ENCODE measurements at places on chromosomes 5 and 9.

DNA sequence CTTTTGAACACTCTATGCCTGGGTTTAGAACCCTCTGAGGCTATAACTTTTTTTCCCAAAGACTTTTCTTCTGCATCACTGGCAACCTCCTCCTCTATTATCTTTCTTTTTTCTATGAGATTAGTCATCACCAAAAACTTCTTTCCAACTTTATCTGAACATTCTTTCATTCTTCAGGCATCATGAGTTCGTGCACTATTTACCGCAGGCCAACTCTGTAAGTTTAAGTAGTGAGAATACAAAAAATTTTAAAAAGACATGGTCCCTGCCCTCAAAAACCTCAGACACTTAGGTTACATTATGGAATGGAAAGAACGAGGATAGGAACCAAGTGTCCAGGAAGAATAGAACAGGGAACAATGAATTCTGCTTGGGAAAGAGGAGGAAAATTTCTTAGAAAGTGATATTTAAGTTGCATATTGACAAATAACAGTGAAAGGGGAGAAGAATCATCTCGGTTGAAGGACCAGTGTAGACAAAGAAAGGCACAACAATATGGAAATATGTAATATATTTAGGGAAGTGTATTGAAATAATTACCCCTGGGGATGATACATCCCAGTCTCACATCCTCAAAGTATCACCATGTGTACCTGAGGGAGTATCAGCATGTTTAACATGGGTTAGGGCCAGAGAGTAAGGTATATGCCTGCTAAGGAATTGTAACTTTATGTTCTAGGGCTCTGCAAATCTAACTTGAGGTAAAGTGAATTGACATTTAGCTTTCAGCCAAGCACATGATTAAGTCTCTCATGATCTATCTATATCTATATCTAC, 196.5 kb upstream of the NREP start:
- no peak for DNase-seq

DNA sequence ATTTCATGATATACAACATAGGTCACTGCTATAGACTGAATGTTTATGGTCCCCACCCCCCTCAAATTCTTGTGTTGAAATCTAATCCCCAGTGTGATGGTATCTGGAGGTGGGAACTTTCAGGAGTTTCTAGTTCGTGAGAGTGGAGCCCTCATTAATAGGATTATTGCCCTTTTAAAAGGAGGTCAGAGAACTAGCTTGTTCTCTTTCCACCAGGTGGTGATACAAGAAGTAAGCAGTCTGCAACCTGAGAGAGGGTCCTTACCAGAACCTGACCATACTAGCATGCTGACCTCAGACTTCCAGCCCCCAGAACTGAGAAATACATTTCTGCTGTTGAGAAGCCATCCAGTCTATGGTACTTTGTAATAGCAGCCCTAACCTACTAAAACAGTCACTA, 33.3 kb downstream of the TMEM161B start:
- no peak for DNase-seq

DNA sequence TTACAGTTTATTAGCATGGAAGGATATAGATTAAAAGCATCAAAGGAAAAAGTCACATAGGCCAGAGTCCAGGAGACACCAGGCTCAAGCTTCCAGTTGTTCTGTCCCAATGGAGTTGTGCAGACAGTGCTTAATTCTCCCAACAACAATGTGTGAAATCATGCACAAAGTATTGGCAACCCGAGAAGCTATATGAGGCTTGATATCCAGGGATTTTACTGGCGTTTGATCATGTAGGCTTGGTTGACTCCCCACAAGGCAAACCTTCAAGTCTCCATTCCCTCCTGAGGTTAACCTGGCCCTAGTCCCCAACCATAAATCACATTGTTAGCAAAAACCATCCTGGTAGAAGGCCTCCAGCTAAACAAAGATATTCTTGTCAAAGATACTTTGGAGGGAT, 141.5 kb downstream of the ADAMTS19 start:
- no peak for DNase-seq

DNA sequence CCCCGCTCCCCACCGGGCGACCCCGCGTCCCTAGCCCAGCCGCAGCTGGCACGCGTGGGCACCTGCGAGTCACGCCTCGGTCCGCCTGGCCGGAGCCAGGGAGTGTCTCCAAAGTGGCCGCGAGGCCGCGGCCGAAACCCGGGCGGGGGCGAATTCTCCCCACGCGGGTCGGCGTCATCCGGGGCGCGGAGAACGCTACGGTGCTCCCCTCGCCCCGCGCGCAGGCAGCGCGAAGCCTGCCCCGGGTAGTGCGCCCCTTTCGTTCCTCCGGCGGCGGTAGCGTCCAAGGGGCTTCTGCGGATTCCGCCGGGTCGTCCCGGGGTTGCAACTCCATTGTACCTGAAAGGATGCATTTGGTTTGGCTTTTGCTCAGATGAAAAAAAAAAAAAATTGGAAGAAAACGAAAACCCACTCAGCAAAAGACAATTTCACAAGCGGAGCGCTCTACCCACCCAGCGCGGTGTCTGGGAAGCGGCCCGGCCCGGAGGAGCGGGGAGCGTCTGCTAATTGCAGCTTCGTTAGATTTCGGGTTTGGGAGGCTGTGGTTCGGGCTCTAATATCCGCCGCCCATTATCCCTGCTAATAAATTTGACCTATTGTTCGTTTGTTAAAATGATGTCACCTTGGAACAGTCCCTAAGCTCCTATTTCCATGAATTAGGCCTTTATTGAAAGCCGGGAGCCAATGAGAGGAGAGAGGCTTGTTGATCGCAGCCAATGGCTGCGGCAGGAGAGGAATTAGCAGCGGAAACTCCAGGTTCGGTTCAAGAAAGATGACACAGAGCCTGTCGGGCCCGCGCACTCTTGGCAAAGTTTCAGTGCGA, at the start of gene TLX3:
TSS of gene TLX3 (plus strand) at position 796 of the 823 bp plus-strand sequence. CDS start 118 bp downstream, outside the sequence.
- DNase-seq: no peak

DNA sequence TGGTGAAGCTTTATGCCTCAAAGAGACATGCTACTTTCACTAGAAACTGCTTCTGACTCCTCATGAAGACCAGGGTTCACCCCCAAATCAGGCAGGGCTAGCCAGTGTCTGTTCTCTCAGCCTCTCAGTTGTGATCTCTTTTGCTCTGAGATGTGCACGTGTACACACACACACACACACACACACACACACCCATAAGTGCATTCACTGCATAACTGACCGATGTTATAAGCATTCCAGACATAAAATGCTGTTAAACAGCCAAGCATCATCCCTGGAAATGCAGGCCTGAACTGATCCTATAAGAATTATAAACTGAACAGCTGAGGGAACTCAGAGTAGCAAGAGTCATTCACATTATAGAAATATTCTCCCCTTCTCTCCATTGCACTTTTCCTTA, 85.0 kb downstream of the FSTL4 start:
- no peak for DNase-seq

- no peak for DNase-seq
These were observed 88.9 kb downstream of the CYFIP2 start for GRCh38 chr5:157354800-157355199.

DNA sequence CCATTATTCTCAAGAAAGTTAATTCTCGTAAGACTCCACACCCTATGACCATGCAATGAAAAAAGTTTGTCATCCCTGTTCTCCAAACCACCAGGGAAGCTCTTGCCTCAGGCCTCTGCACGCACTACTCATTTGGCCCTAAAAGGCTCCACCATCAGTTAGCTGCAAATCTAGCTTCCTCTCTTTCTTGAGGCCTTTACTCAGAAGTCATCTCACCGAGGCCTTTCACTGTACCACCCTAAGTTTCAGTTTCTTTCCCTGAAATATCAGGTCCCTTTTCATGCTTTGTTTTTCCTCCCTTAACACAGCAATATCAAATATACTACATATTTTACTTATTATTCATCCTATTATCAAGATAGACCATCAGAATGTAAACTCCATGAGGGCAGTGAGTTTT, 39.1 kb downstream of the OXCT1 start:
- DNase-seq: no peak

GRCh38 chr5:86175224-86175623, 442.5 kb upstream of the COX7C start:
- no peak for DNase-seq

DNA sequence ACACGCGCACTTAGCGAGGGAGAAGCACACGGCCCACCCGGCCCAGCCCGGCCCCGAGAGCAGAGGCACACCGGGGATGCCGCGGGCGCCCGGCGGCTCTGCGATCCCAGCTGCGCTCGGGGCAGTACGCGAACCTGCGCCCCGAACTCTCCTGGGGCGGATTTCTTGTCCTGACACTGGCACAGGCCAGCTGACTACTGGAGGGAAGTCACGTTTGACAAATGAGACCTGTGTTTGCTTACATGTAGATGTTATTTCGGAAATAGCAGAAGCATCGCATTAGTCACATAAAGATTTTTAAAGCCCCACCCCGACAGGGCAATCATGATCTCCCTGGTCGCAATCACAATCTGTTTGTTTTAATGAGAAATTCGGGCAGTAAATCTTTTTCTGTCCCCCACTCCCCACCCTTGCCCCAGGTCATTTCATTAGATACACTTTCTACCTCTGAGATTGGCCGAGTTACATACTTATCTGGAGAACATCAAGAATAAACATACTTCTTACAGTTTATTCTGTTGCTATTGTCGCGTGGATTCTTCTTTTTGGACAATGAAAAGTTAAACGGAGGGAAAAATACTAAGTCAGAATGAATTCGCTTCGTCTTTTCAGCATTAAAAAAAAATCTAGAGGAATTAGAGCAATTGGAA, 518.9 kb downstream of the CTNND2 start:
- no peak for DNase-seq

DNA sequence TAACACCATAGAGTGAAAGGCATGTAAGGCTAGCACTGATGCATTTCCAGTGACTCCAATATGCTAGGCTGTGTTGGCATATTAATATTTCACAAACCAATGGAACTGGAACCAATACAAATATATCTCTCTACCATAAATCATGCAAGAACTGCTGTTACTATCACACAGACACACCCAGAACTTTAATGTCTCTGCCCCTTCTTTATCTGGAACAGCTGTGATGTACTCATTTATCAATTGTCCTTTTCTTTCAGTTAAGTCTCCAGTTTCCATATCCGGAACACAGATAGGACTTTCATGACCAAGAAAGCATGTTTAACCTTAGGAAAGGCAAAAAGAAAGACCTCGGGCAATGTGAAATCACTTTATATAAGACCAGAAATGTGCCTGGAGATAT, 70.3 kb downstream of the SPTLC1 start:
- DNase-seq: no peak

DNA sequence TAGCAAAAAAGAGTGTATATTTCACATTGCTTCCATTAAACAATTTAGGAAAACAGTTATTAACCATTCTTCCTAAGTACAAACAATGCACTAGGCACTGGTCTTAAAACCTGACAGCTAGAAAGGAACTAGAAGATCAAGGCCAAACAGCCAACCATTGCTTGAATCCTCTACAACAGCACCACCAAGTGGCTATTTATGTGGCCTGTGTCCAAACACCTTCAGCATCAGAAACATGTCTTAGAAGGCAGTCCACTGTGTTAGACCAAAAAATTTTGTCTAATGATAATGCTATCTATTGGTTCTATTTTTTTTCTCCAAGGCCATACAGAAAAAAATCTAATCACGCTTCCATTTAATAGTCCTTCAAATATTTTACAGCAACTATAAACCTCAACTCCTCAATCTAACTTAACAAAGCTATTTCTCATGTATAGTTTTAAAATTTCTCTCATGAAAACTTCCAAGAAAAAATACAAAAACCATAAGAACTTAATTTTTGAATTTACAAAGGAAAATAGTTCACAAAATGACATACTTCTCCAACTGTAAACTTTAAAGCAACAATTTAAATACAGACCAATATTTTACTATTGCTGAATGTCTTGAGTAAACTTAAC, 36.1 kb downstream of the CAAP1 start:
- DNase-seq: no peak

DNA sequence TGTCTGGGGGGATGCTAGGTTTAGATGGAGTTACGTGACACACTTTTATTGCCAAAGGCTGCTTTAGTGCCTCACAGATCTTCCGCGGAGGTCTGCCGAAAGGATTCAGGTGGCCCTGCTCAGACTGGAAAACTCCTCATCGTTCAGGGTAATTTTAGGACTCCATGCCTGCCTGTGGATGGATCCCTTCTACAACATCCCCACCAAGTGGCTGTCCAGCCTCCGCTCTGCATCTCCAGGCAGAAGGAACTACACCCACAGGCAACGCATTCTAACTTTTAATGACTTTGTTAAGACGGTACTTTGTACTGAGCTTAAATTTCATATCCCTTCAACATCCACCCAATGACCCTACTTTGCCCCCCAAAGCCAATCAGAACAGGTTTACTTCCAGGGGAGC, 29.4 kb downstream of the ATPSCKMT start:
- DNase-seq: no peak

GRCh38 chr9:105245029-105245890, 809 bp downstream of the SLC44A1 start:
- DNase-seq: peak; percentile 37

DNA sequence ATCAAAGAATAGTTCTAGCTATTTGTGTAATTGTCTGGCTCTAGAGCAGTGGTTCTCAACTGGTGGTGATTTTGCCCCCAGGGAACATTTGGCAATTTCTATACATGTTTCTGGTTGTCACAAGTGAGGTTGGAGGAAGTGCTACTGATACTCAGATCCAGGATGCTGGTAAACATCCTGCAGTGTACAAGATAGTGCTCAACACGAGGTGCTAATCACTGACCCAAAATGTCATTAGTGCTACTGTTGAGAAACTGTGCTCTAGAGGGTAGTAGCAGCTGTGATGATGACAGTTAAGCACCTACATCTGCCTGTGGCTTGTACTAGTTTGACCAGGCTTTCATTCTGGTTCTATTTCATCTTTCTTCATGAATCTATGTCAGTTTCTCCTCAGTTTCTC, 22.1 kb downstream of the LRRC19 start:
- no peak for DNase-seq

GRCh38 chr5:149585910-149586309, 4.6 kb downstream of the ARHGEF37 start:
- DNase-seq: no peak

- no peak for DNase-seq
These were observed 39.3 kb downstream of the SECISBP2 start for GRCh38 chr9:89357331-89358197.

- DNase-seq: no peak
These were observed 335.3 kb upstream of the ACTBL2 start for GRCh38 chr5:57817924-57818323.

GRCh38 chr9:136122425-136123383, 4.0 kb upstream of the TMEM250 start:
- peak; percentile 77 for DNase-seq

- DNase-seq: no peak
These were observed 188.4 kb upstream of the DAPK1 start for GRCh38 chr9:87309236-87309635.

DNA sequence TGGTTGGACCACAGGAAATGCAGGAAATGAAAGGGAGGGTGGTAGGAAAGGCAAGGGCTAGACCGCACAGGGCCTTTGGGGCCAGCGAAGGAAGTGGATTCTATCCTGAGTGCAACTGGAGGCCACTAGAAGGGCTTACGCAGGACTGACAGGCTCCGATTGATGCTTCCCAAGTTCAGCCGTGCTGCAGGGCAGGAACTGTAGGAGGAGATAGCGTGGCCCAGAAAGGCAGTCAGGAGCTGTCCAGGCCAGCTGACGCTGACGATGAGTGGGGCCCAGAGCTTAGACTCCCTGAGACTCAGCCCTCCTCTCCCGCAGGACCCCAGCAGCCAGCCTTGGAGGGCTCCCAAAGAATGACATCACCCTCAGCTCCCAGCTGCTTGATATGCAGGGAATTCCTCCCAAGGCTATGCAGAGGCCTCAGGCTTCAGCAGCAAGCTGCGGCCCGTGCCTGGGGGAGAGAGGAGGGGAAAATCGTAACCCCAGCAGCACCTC, 48.8 kb downstream of the KCNIP1 start:
- DNase-seq: peak; percentile 66
